Mucosa of gallbladder (tissue), 1 donor: ENCODE measurements at places on chromosomes 1 and 21.

DNA sequence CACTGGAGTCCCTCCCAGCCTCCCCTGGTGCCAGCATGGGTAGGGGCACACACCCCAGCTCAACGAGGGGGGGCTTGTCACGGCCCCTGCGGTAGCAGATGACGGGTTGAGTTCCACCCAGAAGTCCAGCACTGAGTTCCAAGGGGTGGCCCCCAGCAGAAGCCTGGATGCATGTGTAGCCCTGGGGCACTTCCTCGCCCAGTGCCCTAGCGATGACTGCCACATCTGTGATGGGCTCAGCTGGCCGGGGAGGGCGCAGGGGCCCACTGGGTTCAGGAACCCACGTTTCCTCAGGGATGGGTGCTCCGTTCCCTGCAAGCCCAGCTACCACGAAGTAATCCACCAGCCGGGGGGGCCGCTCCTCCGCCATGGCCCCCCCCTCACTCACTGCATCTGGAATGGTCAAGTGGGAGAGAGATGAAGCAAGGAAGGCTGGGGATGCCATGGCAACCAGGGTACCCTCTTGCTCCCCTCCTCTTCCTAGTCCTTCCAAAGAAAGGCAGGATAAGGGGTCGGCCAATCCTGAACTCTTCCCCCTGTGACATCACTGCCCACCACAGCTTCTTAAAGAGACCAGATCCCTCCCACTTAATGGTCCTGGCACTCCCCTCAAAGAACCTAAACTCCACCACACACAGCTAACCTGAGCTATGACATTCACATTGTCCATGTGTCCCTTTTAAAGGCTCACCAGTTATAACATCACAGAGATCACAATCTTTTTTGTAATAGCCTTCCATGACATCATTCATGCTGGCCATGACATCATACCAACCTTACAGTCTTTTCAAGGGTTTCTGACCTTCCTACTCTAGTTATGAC is 2.3 kb downstream of the DENND4B start:
- DNase-seq: no peak

DNA sequence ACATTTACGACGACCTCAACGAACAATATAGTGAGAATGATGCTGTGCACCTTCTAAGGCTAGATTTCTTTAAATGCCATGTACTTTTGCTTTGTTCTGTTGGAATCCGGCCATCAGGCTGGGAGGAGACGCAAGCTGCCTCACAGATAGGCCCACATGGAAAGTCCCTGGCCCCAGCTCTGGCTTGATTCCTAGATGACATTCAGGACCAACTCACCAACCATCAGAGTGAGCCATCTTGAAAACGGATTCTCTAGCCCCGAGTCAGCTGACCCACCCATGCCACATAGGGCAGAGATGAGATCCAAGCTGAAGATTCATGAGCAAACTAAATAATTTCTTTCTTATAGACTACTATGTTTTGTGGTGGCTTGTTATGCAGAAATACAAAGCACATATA is 164.4 kb downstream of the ZNF281 start:
- DNase-seq: no peak

- DNase-seq: no peak
Observed at GRCh38 chr1:24101796-24102586, 9.9 kb downstream of the MYOM3 start.

DNA sequence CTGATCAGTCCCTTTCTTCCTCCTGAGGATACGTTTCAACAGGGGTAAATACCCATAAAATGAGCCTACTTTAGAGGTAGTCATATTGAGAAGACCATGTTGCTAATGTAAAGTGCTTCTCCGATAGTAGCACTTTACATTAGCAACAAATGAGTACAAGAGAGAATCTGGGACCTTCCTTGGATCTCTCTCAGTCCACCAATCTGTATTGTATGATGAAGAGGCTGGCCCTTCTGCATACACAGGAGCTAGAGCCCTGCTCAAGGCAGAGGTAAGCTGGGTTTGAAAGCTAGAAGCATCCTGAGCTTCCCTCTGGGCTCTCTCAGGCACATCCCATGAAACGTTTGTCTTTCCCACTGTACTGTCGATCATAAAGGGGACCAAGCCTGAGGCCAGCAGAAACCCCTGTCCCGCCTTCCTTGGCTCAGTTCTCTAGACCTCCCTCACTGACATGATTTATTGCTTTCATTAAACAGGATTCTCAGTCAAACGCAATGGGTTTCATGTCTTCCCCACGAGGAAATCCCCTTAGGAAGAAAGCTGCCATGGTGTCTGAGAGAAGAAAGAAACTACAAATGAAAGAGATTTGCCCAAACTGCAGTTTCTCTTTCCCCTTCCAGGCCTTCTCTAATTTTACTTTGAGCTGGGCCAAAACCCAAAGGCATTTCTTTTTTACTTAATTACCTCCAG is 62.8 kb upstream of the BCAR3 start:
- DNase-seq: no peak

- no peak for DNase-seq
Observed at GRCh38 chr1:192357924-192358323, 41.1 kb downstream of the RGS21 start.
